ENCODE measurements at places on chromosomes 16 and 17. TPM values are rescaled to one million over a fixed set of nuclear protein-coding genes. Genes with fewer than 3 reads are reported as not detected.

GRCh38 chr16:57118461-57119084 is 26.2 kb downstream of the CPNE2 start:
- H3K36me3 ChIP-seq = no peaks in the 10 kb centered on the region
- H3K4me1 ChIP-seq = peaks cover 8% of the 10 kb centered on the region

GRCh38 chr17:65696739-65697394 is 135.4 kb upstream of the AXIN2 start:
- no peak overlapping the region for H3K27ac ChIP-seq
- H3K4me3 ChIP-seq = no peak overlapping the region
- no peaks in the 10 kb centered on the region for H3K36me3 ChIP-seq
- H3K4me1 ChIP-seq = no peaks in the 10 kb centered on the region

GRCh38 chr16:53031323-53031942 is 21.3 kb downstream of the CHD9NB start:
- H3K36me3 ChIP-seq = no peaks in the 10 kb centered on the region
- no peak for DNase-seq
- no peak overlapping the region for H3K27ac ChIP-seq
- peaks cover 20% of the 10 kb centered on the region for H3K27me3 ChIP-seq

DNA sequence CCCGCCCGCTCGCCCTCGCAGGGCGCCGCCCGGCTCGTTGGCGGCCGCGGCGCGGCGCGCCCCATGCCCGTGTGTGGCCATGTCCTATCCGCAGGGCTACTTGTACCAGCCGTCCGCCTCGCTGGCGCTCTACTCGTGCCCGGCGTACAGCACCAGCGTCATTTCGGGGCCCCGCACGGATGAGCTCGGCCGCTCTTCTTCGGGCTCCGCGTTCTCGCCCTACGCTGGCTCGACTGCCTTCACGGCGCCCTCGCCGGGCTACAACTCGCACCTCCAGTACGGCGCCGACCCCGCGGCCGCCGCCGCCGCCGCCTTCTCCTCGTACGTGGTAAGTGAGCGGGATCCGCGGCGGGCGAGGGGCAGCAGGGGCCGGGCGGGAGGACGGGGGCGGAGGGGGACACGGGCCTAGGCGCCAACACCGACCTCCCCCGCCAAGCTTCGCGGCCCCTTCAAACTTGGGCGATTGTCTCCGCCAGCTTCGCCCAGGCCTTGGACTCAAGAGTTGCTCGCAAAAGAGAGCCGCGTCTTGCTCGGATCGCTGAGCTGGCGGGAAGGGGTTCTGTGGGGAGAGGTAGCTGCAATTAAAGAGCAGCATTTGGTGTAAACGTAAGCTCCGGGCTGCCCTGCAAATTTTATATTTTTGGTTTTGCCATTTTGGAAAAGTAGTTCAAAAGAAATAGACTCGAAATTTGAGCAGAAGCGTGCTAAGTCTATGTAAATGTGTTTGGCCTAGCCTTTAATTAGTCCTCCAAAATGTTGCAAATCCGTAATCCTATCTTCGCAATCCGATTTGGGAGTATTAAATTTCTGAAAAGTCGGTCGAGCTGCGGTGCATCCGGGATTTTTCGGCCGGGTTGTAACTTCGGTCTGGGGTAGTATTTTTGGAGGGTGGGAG is 702 bp downstream of the IRX5 start:
- peaks cover 10% of the 10 kb centered on the region for H3K36me3 ChIP-seq
- peak overlapping the region; percentile 24 for H3K4me3 ChIP-seq
- H3K27me3 ChIP-seq = peaks cover 67% of the 10 kb centered on the region
- peaks cover 37% of the 10 kb centered on the region for H3K4me1 ChIP-seq
- H3K27ac ChIP-seq = no peak overlapping the region
- peak; percentile 38 for DNase-seq

DNA sequence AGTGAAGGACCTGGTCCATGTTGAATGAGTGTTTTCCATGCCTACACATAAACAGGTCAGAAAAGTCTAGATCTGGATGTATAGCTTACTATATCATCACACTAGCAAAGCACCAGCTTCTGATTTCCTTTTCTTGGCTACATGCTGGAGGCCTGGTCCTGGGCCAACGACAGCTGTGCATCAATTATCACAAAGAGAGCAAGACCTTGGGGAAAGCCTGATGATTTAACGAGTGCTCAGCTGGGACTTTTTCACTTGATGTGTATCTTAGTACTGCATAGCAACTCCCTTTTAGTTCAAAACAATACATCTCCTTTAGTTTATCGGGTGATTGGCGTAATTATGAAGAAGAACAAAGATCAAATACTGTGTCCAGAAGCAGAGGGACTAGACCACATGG is 358.2 kb downstream of the KIF2B start:
- no peak overlapping the region for H3K27ac ChIP-seq
- H3K4me3 ChIP-seq = no peak overlapping the region
- no peaks in the 10 kb centered on the region for H3K27me3 ChIP-seq
- no peak for DNase-seq
- no peaks in the 10 kb centered on the region for H3K36me3 ChIP-seq
- H3K4me1 ChIP-seq = no peaks in the 10 kb centered on the region

GRCh38 chr17:46991617-46992016 is 12.6 kb upstream of the RPRML start:
- DNase-seq = no peak
- no peaks in the 10 kb centered on the region for H3K36me3 ChIP-seq
- H3K27ac ChIP-seq = no peak overlapping the region

- DNase-seq = peak; percentile 85
- no peak overlapping the region for H3K27ac ChIP-seq
- no peak overlapping the region for H3K4me3 ChIP-seq
- H3K27me3 ChIP-seq = no peaks in the 10 kb centered on the region
Measured at GRCh38 chr17:17356149-17356930, 53.2 kb downstream of the NT5M start.

SLC52A1 gene
- total RNA-seq = 0.14 TPM

PRAC1 gene
- total RNA-seq = not detected

LASP1 gene
- 139 TPM for total RNA-seq

SLC13A2 gene
- not detected for total RNA-seq

All from activated CD8-positive, alpha-beta T cell treated with anti-CD3 and anti-CD28 coated beads for 36 hours (primary cell).